Natural killer cell treated with Interleukin-12 subunit alpha and Interleukin-12 subunit beta and Interleukin-15 and Interleukin-18, amount 100 ng/mL, for 72 hours (primary cell): ENCODE measurements at places on chromosomes 7 and 10. TPM values are rescaled to one million over a fixed set of nuclear protein-coding genes. Genes with fewer than 3 reads are reported as not detected.

Gene ZNF485
- total RNA-seq: 2.0 TPM

Gene NXPH1
- total RNA-seq: not detected

Gene IDI2
- not detected for total RNA-seq

Gene CAMK2B
- total RNA-seq: not detected

Gene C10orf67
- not detected for total RNA-seq

Gene DIP2C
- 0.98 TPM for total RNA-seq

DNA sequence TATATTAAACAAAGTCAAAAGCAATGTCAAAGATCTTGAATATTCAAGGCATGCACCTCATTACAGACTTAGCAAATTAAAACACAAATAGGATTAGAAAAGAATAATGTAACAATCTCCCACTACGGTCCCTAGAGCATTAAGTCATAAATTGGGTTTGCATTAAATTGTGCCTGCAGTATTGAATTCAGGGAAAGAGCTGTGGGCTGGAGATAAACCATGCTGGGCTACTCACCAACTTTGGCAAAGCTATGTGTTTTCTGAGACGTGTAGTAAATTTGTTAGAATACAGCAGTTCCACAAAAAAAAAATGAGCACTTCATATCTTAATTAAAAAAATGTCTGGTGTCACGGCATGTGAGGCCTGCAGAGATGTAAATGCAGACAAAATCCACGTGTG lies 241.6 kb downstream of the SNX10 start:
- no peak for DNase-seq

GRCh38 chr7:127150543-127150942 lies 102.2 kb downstream of the GRM8 start:
- no peak for DNase-seq

DNA sequence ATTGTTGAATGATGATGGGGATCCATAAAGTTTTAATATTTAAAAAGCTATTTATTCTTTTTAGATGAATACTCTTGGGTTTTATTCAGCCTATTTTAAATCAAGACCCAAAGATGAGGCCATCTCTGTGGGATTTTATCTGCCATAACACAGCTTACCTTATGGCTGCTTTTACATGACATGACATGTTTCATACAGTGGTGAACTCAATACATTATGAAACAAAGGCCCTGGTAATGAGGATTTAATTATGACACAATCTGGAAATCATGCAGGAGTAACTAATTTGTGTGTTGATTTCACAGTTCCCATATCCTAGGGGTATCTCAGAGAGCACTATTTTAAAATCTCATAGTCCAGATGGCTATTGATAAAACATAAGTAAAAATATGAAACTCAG lies 661.8 kb upstream of the FZD8 start:
- no peak for DNase-seq

- no peak for DNase-seq
Observed at GRCh38 chr7:136353287-136353686, 376.1 kb upstream of the MTPN start.

- DNase-seq: peak; percentile 77
Observed at GRCh38 chr7:128940494-128941322, 3.0 kb downstream of the IRF5 start.

DNA sequence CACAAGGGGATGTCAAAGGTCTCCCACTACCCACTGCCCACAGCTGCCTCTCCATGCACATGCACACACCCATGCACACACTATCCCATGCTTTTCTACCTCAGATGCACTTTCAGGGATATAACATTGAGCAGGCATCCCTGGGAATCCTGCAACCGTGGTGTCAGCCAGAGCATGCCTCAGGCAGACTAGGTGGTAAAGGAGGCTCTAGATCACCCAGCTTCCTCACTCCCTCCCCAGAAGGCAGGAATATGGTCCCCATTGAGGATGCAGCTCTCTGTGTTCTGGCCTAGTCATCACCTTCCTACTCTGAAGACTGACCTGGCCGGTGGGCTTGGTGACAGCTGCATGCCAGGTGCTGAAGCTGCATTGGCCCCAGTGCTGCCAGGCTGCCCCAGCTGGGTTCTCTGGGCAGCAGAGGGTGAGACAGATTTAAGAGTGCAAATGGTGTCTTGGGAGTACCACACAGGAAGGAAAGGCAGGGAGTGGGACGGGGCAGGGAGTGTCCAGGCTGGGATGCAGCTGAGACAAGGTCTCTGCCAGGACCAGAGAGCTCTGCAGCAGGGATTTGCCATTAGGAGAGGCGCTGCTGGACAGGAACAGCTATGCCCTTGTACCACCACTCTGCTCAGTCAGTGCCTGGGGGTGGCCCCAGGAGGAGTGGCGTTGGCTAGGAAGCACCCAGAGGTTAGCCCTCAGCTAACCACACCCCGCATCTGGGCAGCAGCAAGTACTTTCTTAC lies 53.4 kb upstream of the GDF10 start:
- no peak for DNase-seq

DNA sequence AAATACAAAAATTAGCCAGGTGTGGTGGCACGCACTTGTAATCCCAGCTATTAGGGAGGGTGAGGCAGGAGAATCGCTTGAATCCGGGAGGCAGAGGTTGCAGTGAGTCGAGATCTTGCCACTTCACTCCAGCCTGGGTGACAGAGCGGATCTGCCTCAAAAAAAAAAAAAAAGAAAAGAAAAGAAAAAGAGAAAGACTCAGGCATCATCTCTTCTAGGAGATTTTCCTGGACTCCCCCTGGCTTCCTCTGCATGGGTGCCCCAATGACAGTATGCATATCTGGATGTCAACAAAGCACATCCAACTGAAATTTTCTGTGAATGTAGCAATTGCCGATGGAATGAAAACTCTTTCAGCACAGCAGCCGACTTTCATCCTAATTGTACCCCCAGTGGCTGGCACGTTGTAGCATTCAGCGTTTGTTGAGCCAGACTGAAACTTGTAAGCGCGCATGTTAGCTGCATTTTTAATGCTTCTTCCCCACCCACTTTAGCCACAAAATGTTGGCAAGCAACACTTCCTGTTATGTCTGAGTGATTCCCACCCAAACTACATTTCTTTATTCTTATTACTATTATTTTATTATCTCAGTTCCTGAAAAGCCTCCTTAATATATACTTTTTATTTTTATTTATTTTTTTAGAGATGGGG lies 70.2 kb downstream of the PRTFDC1 start:
- DNase-seq: no peak

DNA sequence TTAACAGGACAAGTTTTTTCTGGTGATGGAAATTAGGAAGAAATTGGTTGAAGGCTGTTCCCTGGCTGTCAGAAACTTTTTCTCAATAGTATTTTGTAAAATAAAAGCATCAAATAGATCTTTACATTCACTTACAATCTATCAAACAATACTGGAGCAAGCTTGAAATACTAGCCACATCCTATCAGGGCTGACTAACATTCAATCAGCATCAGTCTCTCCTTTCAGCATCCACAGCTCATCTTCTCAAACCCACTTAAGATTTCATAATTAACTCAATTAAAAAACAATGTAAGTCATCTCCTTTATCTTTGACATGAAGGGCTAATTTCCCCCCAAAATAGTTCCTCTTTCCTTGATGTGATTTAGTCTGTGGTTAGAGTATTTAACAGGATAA lies 80.2 kb downstream of the DIP2C start:
- DNase-seq: no peak

DNA sequence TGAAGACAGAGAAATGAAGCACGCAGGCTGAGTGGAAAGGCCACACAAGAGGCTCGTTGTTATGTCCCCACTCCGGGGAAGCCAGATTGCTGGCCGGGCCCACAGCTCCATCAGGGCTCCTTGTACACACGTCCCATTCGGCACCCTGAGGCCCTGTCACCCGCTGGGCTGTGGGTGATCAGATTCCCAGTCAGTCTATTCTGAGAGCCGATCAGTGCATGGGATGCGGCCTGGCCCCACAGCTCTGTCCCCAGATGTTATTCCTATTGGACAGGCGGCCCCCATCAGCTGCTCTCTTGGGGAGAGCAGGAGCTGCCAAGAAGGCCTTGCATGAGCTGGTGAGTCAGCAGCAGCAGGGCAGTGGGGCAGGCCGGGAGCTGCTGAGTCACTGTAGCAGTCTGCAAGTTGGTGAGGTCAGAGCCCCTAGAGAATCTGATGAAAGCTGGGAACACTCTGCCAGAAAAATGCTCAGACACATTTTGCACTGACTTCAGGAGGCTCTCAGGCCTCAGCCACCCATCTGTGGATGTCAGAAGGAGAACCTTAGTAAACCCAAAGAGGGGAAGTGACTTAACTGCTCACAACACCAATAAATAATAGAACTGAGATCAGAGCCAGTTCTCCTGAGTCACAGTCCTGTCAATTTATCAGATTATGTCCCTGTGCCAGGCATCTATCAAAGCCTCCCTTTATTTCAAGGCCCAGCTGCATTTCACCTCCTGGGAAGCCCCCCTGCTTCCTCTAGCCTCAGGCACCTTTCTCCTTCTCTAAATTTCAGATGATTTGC lies 9.4 kb upstream of the PSAP start:
- peak; percentile 72 for DNase-seq
